ENCODE measurements at places on chromosomes 7 and 10. TPM values are rescaled to one million over a fixed set of nuclear protein-coding genes. Genes with fewer than 3 reads are reported as not detected.

GRCh38 chr7:101510297-101510696 lies 118.8 kb downstream of the MYL10 start:
- DNase-seq = no peak
- H3K36me3 ChIP-seq = no peaks in the 10 kb centered on the region
- H3K27ac ChIP-seq = no peak overlapping the region
- no peaks in the 10 kb centered on the region for H3K27me3 ChIP-seq
- peaks cover 9% of the 10 kb centered on the region for H3K4me1 ChIP-seq

The TRIM73 gene
- 1.6 TPM for total RNA-seq

DNA sequence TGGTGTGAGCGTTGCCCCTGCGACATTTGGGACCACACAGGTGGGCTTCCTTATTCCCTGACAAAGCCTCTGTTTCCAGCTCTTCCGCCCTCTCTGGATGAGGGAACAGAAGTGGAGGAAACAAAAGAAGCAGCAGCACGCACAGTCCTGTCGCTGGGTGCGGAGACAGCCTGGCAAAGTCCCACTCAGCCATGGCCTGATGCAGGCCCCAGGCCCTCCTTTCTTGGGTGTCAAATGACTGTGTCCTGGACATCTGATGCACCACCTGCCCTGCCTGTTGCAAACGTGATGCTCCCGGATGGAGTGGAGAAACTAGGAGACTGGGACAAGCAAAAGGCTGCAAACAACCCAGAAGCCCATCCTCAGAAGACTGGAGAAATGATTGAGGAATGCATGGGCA lies 20.7 kb downstream of the ZMIZ2 start:
- peaks cover 36% of the 10 kb centered on the region for H3K36me3 ChIP-seq
- peak; percentile 58 for DNase-seq
- H3K4me3 ChIP-seq = no peak overlapping the region
- peaks cover 45% of the 10 kb centered on the region for H3K4me1 ChIP-seq
- H3K27me3 ChIP-seq = no peaks in the 10 kb centered on the region

DNA sequence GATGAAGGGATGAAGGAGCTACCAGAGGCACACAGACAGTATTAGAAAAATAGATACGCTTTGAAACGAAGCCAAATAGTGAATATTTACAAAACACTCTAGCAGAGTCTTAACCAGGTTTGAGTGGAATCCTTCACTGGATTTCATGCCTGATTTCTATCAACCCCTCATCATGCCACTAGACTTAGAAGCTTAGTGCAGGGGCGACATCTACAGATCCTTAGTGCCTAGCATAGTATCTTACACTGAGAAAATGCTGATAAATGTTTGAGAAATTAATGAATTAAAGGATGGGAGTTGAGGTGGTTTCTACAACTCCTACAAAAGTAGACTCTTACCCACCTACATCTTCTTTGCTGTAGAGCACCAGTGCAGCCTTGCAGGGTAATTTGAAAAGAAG lies 54.7 kb upstream of the CCNJ start:
- no peaks in the 10 kb centered on the region for H3K27me3 ChIP-seq
- no peaks in the 10 kb centered on the region for H3K36me3 ChIP-seq
- DNase-seq = no peak
- H3K4me1 ChIP-seq = no peaks in the 10 kb centered on the region
- H3K4me3 ChIP-seq = no peak overlapping the region
- no peak overlapping the region for H3K27ac ChIP-seq

GRCh38 chr7:80444811-80445210 lies 67.1 kb downstream of the GNAT3 start:
- no peaks in the 10 kb centered on the region for H3K27me3 ChIP-seq
- peaks cover 3% of the 10 kb centered on the region for H3K4me1 ChIP-seq
- no peak overlapping the region for H3K4me3 ChIP-seq

DNA sequence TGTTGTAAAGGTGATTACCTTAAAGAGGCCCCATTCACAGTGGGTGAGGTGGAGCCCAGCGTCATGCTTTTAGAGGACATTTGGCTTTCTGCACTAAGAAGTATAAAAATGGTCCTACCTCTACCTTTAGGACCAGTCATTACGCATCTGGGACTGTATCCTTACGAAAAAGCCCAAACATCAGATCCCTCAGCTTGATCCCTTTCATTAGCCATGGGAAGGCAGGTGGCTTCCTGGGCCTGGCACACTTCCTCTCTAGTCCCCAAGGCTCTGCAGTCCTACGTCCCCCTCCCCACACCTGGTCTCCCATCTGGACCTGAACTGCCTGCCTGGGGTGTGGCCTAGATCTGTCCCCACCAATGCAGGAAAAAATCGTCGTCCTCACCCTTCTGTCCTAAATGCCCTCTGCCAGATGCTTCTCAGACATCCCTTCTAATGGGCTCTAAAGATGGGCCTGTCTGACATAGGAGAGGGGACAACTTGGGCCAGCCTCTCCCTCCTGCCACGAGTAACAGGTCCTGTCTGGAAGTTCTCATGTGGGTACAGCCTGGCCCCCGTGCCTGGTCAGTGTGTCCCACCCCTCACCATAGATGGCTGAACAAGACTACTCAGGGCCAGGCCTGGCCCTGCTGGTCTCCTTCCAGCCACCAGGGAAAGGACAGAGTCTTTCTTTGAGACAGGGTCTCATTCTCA lies 11.8 kb upstream of the SLC18A3 start:
- H3K27ac ChIP-seq = no peak overlapping the region
- H3K4me3 ChIP-seq = no peak overlapping the region
- H3K27me3 ChIP-seq = peaks cover 5% of the 10 kb centered on the region

GRCh38 chr7:42740408-42740807 lies 171.5 kb downstream of the C7orf25 start:
- no peaks in the 10 kb centered on the region for H3K36me3 ChIP-seq
- peaks cover 18% of the 10 kb centered on the region for H3K4me1 ChIP-seq
- peak; percentile 87 for DNase-seq

The HEPACAM2 gene
- total RNA-seq = 0.04 TPM

The CALHM1 gene
- not detected for total RNA-seq

The ABCA13 gene
- 0.04 TPM for total RNA-seq

- no peaks in the 10 kb centered on the region for H3K36me3 ChIP-seq
- no peak for DNase-seq
- no peaks in the 10 kb centered on the region for H3K27me3 ChIP-seq
- peaks cover 20% of the 10 kb centered on the region for H3K4me1 ChIP-seq
- no peak overlapping the region for H3K27ac ChIP-seq
Measured at GRCh38 chr10:31645786-31646185, 282.8 kb downstream of the ARHGAP12 start.

DNA sequence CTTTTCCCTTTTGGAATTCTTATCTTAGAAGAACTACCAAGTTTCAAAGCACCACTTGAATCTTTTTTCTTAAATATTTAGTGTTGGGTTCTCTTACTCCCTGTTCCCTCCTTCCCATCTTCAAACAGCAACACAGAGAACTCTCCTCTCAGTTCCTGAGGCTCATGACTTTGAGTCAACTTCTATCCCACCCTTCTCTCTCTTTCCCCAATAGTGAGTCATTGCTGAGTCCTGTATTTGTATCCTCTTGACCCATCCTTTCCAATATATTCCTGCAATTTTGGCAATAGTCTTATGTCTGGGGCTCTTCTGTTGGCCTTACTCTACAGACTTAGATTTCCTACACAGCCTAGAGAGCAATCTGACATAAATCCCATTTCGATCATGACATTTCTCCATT lies 20.8 kb upstream of the JCAD start:
- peaks cover 2% of the 10 kb centered on the region for H3K27me3 ChIP-seq
- DNase-seq = no peak
- no peaks in the 10 kb centered on the region for H3K36me3 ChIP-seq
- no peak overlapping the region for H3K27ac ChIP-seq
- no peaks in the 10 kb centered on the region for H3K4me1 ChIP-seq

Measured in muscle of leg (tissue), 16 donors.